ENCODE measurements at places on chromosomes 16 and 17. TPM values are rescaled to one million over a fixed set of nuclear protein-coding genes. Genes with fewer than 3 reads are reported as not detected.

- no peak for DNase-seq
Measured at GRCh38 chr16:3640632-3641501, 13.6 kb upstream of the DNASE1 start.

GRCh38 chr16:57474671-57475661 lies 11.3 kb downstream of the DOK4 start:
- DNase-seq, result no peak

GRCh38 chr16:48365025-48365600 lies 20.1 kb downstream of the SIAH1 start:
- no peak for DNase-seq

DNA sequence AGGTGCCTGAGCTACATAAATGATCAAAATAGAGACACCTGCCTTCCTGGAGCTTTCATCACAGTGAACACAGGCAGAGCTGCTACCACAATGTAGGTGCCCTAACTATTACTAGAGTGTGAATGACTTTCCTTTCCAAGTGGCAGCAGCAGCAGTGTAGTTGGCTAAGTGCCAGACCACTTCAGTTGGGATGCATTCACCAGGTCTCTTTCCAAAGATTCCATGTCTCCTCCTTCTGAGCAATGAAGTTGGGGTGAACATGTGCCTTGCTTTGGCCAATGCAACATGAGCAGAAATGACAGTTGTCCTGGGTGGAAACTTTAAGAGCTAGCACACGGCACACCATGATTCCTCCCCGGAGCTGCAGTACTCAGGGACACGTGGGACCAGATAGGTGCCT lies 23.3 kb upstream of the CACNG4 start:
- no peak for DNase-seq

UNC119 gene
- 150 TPM for polyA plus RNA-seq

ALOX12B gene
- not detected for polyA plus RNA-seq

NEUROD2 gene
- not detected for polyA plus RNA-seq

VPS35 gene
- 26.4 TPM for polyA plus RNA-seq
